Pulmonary artery endothelial cell (primary cell): ENCODE measurements at places on chromosomes 12 and 14. TPM values are rescaled to one million over a fixed set of nuclear protein-coding genes. Genes with fewer than 3 reads are reported as not detected.

GRCh38 chr12:31482816-31483215, 108.1 kb downstream of the DENND5B start:
- peak; percentile 5 for DNase-seq

DNA sequence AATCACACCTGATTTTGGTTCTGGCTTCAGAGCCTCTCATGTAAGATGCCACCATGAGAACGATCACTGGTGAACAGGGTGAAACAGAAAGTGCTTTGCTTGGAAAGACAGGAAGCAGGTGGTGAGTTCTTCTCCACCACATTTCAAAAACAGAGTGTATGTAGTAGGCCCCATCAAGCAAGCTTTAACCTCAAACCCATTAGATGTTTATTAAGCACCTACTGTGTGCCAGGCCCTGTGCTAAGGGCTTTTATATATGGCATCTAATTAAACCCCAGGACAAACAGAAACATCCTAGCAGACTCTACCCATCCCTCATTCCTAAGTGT, 47.8 kb upstream of the MED13L start:
- DNase-seq, result no peak

GRCh38 chr12:101939306-101939705, 61.9 kb downstream of the DRAM1 start:
- no peak for DNase-seq

PCK2 gene
- total RNA-seq, result 9.8 and 18.5 TPM in 2 replicates

MANSC1 gene
- total RNA-seq, result 9.2 and 10.8 TPM in 2 replicates

SMOC1 gene
- 0.04 and 0.26 TPM in 2 replicates for total RNA-seq

- peak; percentile 76 for DNase-seq
These were observed 22.8 kb downstream of the ATF1 start for GRCh38 chr12:50786498-50787231.

- DNase-seq, result peak; percentile 90
These were observed 146.1 kb upstream of the NCOR2 start for GRCh38 chr12:124713436-124714082.

DNA sequence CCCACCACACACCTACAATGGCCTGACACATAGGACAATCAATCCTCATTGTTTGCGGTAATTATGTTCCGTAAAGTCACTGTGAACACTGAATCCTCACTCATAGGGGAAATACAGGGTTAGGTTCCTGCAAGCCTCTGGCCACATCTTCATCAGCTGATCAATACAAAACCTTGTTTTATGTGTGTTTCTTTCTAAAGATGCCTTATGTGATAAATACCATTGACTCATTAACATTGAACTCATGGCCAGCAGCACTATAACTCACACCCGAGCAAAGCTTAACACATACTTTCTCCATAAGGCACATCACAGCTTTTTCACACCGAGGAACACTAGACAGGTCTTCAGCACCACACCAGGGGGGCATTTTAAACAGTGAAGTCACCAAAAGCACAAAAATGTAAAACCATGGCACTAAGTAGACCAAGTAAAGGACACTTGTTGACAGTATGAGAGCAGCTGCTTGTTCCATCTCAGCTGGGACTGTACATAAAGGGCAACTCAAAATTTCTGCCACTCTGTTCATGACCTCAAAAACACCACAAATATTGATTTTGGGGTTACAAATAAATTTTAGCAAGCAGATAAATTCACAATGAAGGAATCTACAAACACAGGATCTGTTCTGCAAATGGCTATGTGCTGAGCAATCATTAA, 60.5 kb downstream of the ESR2 start:
- no peak for DNase-seq

DNA sequence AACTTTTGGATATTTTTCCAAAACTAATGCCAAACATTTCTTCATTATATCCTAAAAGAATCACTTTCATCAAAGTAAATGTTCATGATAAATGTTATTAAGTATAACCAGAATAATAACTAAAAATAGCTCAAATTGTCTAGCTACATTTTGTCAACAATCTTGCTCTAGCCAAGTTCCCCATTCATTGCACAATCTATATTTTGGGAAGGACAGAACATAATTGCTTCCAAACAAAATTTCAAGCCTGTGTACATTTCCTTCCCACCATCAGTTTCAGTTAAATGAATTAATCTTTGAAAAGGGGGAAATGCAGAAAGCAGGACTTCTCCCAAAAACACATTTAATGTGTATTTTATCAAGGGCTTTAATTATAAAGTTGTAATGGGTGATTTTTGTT, 98.0 kb upstream of the PLEKHG7 start:
- no peak for DNase-seq

- no peak for DNase-seq
These were observed 115.3 kb upstream of the CPSF6 start for GRCh38 chr12:69123919-69124638.

- DNase-seq, result no peak
These were observed 30.9 kb downstream of the LRTM2 start for GRCh38 chr12:1851151-1851701.

GLT1D1 gene
- not detected in 2 replicates for total RNA-seq

DNA sequence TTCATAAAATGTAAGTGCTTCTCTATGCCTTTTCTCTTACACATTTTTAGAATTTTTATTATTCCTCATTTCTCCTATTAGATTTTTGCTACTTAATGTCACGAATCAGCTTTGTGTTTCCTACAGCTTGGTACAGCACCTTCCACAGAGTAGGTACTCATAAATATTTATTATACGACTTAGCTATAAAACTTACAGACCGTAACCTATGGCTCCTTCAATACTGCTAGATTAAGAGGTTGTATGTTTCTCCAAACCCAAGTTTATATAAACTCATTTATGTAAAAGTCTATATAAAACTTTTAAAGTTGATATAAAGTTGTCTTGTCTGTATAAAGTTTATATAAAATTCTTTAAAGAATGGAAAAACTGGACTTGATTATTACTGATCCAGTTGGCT, 11.5 kb downstream of the NFYB start:
- no peak for DNase-seq

CFAP54 gene
- total RNA-seq, result 10.0 and 26.2 TPM in 2 replicates

DNA sequence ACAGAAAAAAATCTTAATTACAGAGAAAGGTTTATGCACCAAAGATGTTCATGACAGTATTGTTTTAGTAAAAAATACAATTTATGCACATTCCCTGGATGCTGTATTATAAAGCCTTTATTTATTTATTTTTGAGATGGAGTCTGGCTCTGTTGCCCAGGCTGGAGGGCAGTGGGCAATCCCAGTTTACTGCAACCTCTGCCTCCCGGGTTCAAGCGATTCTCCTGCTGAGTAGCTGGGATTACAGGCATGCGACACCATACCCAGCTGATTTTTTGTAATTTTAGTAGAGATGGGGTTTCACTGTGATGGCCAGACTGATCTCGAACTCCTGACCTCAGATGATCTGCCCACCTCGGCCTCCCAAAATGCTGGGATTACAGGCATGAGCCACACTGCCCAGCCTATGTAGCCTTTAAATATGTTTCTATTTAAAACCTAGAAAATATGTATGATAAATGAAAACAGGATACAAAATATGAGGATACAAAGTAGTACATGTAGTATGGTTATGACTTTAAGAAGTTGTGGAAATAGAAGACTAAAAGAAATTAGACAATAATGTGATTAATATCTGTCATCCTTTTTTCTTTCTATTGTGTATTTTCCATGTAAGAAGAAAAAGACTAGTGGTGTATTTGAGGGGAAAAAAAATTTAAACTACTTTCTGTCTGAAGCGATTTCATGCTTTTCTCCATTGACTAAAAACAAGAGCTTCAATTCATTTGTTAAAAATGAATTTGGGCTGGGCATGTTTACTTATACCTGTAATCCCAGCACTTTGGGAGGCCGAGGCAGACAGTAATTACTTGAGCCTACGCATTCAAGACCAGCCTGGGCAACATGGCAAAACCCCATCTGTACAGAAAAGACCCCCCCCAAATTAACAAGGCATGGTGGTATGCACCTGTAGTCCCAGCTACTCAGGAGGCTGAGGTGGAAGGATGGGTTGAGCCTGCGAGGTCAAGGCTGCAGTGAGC, 13.1 kb downstream of the ATF1 start:
- DNase-seq, result no peak

DNA sequence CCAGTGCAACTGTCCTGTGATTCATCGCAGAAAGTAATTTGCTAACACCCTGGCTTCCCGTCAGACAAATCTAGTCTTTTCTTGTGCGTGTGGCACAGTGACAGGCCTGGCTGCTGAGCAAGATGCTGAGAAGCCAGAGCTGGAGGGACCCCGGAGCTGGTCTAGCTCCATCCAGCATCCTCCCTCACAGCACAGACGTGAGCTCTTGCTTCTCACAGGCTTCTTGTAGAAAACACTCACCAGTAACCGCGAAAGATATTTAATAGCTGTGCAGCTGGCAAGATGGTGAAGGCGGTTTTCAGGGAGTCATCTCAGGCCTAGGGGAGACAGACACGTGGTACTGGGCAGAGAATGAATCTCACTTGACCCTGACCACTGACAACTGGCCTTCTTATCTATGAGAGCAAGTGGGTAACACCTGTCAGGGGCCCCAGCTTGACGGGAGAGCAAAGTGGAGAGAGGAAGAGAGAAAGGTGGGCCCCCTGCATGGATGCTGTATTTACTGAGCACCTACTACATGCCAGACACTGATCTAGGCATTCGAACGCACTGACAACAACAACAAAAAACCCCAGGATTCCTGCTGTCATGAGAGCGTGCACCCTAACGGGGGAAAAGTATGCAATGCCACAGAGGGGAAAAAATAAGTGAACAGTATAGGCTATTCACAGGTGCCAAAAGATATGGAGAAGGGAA, 63.3 kb downstream of the CCDC88C start:
- no peak for DNase-seq

CHFR gene
- 45.0 and 50.2 TPM in 2 replicates for total RNA-seq

TBC1D30 gene
- 18.8 and 19.9 TPM in 2 replicates for total RNA-seq

TRPV4 gene
- total RNA-seq, result 0.92 and 1.7 TPM in 2 replicates

FAIM2 gene
- not detected in 2 replicates for total RNA-seq

TAS2R9 gene
- not detected in 2 replicates for total RNA-seq

EMC9 gene
- total RNA-seq, result 22.7 and 27.6 TPM in 2 replicates

DNA sequence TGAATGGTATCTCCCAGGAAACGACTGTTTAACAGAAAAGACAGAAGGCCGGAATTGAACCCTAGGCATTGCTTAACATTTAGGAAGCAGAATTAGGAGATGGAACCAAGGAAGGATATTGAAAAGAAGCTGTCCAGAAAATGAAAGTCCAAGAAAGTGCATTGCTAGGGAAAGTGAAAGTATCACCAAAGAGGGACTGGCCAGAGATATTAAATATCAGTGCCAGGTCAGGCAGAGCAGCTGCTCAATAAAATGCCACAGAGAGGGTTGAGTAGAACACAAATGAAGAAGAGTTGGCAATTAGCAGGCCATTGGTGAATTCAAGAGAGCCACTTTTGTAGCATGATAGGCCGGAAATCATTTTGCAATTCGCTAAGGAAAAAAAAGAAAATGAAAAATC, 101.6 kb downstream of the CFAP54 start:
- DNase-seq, result no peak

SMCO2 gene
- total RNA-seq, result 0.13 and 0.14 TPM in 2 replicates

DNA sequence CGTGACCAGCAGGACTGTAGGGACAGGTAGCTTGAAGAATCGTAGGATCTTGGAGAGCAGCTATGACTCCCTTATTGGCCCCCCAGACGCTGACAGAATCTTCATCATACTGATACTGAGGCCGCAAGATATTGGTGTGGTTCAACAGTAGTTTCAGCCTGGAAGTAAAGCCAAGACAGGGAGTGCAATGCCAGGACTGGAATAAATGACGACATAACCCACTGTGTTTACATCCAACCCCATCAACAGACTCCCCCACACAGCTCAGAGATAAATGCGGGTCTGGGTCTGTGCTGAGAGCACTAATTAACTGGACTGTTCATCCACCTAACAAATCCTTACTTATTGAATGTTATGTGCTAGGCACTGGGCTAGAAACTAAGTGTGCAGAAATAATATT, 16.6 kb downstream of the NOXRED1 start:
- DNase-seq, result no peak

ABCC9 gene
- total RNA-seq, result under 0.01 TPM in 1 of 2 replicates, not detected in the other

- DNase-seq, result no peak
These were observed 143.4 kb downstream of the KIF26A start for GRCh38 chr14:104281768-104282301.

GRCh38 chr12:93299262-93299846, 78.4 kb upstream of the NUDT4 start:
- DNase-seq, result no peak
